PC-9 (cell line): ENCODE measurements at places on chromosomes 3 and 15. TPM values are rescaled to one million over a fixed set of nuclear protein-coding genes. Genes with fewer than 3 reads are reported as not detected.

A4GNT gene
- not detected in 2 replicates for total RNA-seq

CHRM5 gene
- not detected in 2 replicates for total RNA-seq

CPEB1 gene
- not detected in 2 replicates for total RNA-seq

FES gene
- 2.1 and 3.8 TPM in 2 replicates for total RNA-seq

DUOXA2 gene
- total RNA-seq, result not detected in 2 replicates

ATP13A4 gene
- 0.22 TPM in 1 of 2 replicates, not detected in the other for total RNA-seq

ZNF860 gene
- 2.6 and 5.3 TPM in 2 replicates for total RNA-seq

OR5K2 gene
- total RNA-seq, result not detected in 2 replicates

WDR49 gene
- total RNA-seq, result 0.28 TPM in 1 of 2 replicates, not detected in the other

CLDN11 gene
- 1.4 and 1.9 TPM in 2 replicates for total RNA-seq

RUBCN gene
- total RNA-seq, result 34.2 and 41.1 TPM in 2 replicates

SCG3 gene
- not detected in 2 replicates for total RNA-seq

NME9 gene
- 1.3 TPM in 1 of 2 replicates, not detected in the other for total RNA-seq

- H3K4me3 ChIP-seq, result no peak overlapping the region
- no peak for DNase-seq
- H3K27ac ChIP-seq, result no peak overlapping the region
- no peaks in the 10 kb centered on the region for H3K36me3 ChIP-seq
These were observed 96.0 kb downstream of the RPLP1 start for GRCh38 chr15:69548395-69549180.

DNA sequence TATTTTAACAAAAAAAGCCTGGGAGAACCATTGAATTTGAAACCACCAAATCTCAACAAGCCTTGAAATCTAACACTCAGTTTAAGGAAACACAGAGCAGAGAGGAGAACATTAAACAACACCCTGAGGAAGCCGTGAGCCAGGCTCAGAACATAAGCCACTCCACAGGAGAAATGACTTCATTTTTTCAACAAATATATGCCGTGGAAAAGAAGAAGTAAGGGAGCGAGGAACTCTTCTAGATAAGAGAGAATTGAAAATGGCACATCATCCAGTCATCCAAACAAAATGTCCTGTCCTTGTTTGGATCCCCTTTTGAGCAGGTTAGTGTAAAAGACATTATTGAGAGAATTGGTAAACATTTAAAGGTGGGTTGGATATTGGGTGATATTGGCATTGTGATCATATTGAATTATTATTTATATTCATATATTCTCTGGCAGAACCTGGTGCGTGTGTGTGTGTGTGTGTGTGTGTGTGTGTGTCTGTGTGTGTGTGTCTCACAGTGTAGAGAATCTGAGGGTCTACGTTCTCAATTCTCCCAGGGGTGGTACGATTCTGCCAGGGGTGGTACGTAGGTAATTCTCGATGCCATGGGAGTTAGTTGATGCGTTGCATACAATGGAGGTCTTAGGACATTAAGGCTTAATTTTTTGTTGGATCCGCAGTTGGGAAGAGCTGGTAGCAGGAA lies 94.4 kb downstream of the ST6GAL1 start:
- H3K27me3 ChIP-seq, result no peaks in the 10 kb centered on the region
- no peak for DNase-seq
- no peak overlapping the region for H3K4me3 ChIP-seq
- H3K36me3 ChIP-seq, result no peaks in the 10 kb centered on the region

DNA sequence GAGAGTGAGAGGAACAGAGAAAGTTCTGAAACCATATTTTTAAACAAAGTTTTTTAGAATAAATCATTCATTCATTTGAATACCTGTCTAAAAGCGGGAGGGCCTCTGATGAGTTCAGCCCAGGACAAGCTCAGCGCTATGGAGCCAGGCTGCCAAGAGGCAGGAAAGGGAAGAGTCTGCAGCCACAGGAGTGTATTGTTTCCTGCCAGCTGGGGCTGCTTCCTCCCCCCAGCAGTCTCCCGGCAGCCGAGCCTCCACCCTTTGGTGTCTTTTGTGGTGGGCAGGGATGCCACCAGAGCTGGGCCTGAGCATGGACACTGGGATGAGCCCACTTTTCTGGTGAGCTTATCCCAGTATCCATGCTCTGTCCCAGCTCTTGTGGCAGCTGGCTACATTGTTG lies 199.5 kb upstream of the TPRG1 start:
- H3K4me3 ChIP-seq, result no peak overlapping the region
- H3K36me3 ChIP-seq, result no peaks in the 10 kb centered on the region
- H3K27me3 ChIP-seq, result no peaks in the 10 kb centered on the region
- H3K27ac ChIP-seq, result no peak overlapping the region
- no peak for DNase-seq

DNA sequence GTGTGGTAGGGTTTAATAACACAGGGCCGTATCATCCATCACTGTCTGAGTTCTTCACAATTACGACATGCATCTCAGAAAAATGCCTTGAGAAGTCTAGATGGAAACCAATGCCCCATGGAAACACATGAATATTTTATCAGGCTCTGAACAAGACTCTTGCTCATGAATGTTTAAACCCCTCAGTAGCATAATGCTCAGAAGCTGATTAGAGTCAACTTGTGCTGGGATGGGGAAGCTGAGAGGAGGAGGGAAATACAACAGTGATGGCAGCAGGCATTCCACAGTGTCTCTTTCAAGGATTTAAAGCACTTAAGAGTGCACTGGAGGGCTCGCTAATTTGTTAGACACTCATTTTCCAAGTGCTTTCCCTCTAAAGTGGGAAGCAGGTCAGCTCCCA lies 3.8 kb downstream of the GPR156 start:
- 0 out of 2 replicates have a peak, but pooled peaks cover 4% of the 10 kb centered on the region for H3K4me1 ChIP-seq
- no peak overlapping the region for H3K4me3 ChIP-seq
- peaks cover 4% of the 10 kb centered on the region; the same call in 1 of the 2 replicates for H3K27me3 ChIP-seq
- no peak overlapping the region for H3K27ac ChIP-seq
- H3K36me3 ChIP-seq, result no peaks in the 10 kb centered on the region

GRCh38 chr3:18657858-18658820 lies 233.0 kb upstream of the SATB1 start:
- no peak for DNase-seq
- H3K4me1 ChIP-seq, result peaks cover 22% of the 10 kb centered on the region
- no peaks in the 10 kb centered on the region for H3K36me3 ChIP-seq
- no peak overlapping the region for H3K4me3 ChIP-seq

GRCh38 chr3:64224826-64225610 lies at the start of gene PRICKLE2:
Gene PRICKLE2 (minus strand): TSS chr3:64225466. CDS start chr3:64198927, 26,539 bp downstream.
- no peak within 1 kb of the TSS for H3K4me3 ChIP-seq
- no peaks in the 10 kb centered on the region for H3K4me1 ChIP-seq
- no peaks in the 10 kb centered on the region for H3K27me3 ChIP-seq
- H3K27ac ChIP-seq, result no peak within 1 kb of the TSS

DNA sequence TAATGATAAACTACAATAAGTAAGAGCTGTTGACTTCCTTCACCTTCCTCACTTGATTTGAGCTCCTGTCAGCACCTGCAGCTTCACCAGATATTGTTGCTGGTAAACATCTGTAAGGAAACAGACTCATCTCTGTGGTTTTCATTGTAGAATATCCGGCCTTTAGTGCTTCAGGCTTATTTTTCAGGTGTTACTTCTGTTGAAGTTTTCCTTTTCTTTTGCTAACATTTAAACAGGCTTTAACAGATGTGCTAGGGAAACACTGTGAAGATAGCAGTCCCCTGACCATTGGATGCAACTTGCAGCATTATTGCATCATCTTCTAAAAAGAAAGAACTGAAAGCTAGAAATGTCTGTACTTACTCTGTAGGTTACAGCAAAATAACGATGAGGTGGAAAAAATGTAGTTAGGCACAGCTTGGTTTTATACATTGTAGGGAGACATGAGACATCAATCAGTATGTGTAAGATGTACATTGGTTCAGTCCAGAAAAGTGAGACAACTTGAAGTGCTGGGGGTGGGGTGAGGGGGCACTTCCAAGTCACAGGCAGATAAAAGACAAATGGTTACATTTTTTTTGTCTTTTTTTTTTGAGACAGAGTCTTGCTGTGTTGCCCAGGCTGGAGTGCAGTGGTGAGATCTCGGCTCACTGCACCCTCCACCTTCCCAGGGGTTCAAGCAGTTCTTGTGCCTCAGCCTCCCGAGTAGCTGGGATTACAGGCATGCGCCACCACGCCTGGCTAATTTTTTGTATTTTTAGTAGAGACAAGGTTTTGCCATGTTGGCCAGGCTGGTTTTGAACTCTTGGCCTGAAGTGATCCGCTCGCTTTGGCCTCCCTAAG lies 10.2 kb downstream of the EDEM1 start:
- H3K36me3 ChIP-seq, result peaks cover 7% of the 10 kb centered on the region; the same call in 1 of the 2 replicates
- peak overlapping the region; percentile 46; the same call in 1 of the 2 replicates for H3K4me3 ChIP-seq

DNA sequence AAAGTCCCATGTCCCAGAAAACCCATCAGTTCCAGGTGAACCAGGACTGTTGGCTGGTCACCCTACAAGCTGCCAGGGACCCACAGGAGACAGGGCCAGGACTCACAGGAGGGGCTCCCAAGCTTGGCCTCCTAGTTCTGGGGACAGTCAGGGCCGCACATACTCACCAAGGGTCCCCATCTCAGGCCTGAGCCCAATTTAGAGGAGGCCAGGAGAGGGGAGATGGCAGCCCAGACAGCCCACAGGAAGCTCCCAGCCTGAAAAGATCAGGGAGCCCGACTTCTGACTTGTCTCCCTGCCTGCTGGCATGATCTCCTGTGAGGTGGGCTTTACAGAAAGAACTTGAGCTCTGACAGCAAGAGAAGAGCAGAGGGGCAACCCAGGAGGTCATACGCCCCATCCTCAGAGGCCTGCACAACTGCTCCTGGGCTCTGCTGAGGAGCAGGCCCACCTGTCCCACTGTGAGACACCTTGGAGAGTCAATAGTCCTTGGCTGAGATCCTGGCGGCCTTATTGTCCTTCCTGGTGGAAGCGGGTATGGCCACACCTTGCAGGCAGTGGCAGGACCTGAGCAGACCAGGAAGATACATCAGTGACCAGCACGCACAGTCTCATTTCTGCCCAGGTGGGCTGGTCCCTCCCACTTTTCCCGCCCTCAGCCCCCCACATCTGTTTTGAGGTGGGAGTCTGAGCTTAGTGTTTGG lies 2.5 kb upstream of the ISLR start:
- no peak overlapping the region for H3K27ac ChIP-seq
- H3K4me3 ChIP-seq, result no peak overlapping the region
- H3K36me3 ChIP-seq, result no peaks in the 10 kb centered on the region

- H3K4me3 ChIP-seq, result no peak overlapping the region
- H3K27me3 ChIP-seq, result no peaks in the 10 kb centered on the region
- no peaks in the 10 kb centered on the region for H3K4me1 ChIP-seq
- no peak overlapping the region for H3K27ac ChIP-seq
These were observed 9.6 kb upstream of the SMARCC1 start for GRCh38 chr3:47791193-47791855.

- peaks cover 22% of the 10 kb centered on the region; the same call in 1 of the 2 replicates for H3K27me3 ChIP-seq
- H3K4me3 ChIP-seq, result no peak overlapping the region
- no peaks in the 10 kb centered on the region for H3K36me3 ChIP-seq
- DNase-seq, result no peak
- no peak overlapping the region for H3K27ac ChIP-seq
- H3K4me1 ChIP-seq, result no peaks in the 10 kb centered on the region
These were observed 1.2 kb downstream of the FAM3D start for GRCh38 chr3:58665405-58665804.

- no peak overlapping the region for H3K27ac ChIP-seq
- DNase-seq, result no peak
- H3K27me3 ChIP-seq, result no peaks in the 10 kb centered on the region
These were observed 23.0 kb downstream of the UBP1 start for GRCh38 chr3:33417066-33417673.

GRCh38 chr3:27216955-27217552 lies 152.1 kb downstream of the NEK10 start:
- H3K36me3 ChIP-seq, result no peaks in the 10 kb centered on the region
- no peaks in the 10 kb centered on the region for H3K27me3 ChIP-seq
- H3K27ac ChIP-seq, result no peak overlapping the region
- H3K4me1 ChIP-seq, result peaks cover 32% of the 10 kb centered on the region

DNA sequence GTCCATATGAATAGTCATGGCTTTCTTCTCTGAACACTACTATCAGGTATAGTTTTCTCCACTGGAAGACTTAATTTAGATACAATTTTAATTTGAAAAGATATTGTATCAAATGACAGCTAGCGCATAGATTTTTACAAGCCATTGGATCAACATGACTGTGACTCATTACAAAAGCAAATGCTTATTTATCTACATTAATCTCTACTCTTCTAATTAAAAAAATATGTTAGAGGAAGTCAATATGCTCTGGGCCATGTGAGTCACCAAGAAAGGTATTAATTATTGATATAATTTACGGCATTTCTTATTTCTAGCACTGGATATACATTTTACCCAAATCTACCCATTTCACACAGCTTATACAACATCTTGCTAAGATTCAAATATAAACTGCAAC lies 800.3 kb upstream of the GBE1 start:
- H3K27ac ChIP-seq, result no peak overlapping the region
- no peak overlapping the region for H3K4me3 ChIP-seq
- no peaks in the 10 kb centered on the region for H3K27me3 ChIP-seq
- H3K36me3 ChIP-seq, result no peaks in the 10 kb centered on the region
- no peak for DNase-seq

- no peaks in the 10 kb centered on the region for H3K27me3 ChIP-seq
- H3K27ac ChIP-seq, result no peak overlapping the region
- peaks cover 3% of the 10 kb centered on the region; the same call in 1 of the 2 replicates for H3K36me3 ChIP-seq
- peak; percentile 94 for DNase-seq
- peaks cover 36% of the 10 kb centered on the region for H3K4me1 ChIP-seq
These were observed 218 bp upstream of the MAPKAPK3 start for GRCh38 chr3:50616770-50617095.

GRCh38 chr3:52001443-52001974 lies 5.8 kb upstream of the RPL29 start:
- no peaks in the 10 kb centered on the region for H3K36me3 ChIP-seq
- DNase-seq, result no peak
- H3K27me3 ChIP-seq, result no peaks in the 10 kb centered on the region
- no peak overlapping the region for H3K27ac ChIP-seq
- H3K4me1 ChIP-seq, result peaks cover 13% of the 10 kb centered on the region

- H3K36me3 ChIP-seq, result no peaks in the 10 kb centered on the region
- DNase-seq, result no peak
- no peaks in the 10 kb centered on the region for H3K4me1 ChIP-seq
- no peaks in the 10 kb centered on the region for H3K27me3 ChIP-seq
- no peak overlapping the region for H3K27ac ChIP-seq
These were observed 761.4 kb downstream of the NAALADL2 start for GRCh38 chr3:175620532-175620931.

DNA sequence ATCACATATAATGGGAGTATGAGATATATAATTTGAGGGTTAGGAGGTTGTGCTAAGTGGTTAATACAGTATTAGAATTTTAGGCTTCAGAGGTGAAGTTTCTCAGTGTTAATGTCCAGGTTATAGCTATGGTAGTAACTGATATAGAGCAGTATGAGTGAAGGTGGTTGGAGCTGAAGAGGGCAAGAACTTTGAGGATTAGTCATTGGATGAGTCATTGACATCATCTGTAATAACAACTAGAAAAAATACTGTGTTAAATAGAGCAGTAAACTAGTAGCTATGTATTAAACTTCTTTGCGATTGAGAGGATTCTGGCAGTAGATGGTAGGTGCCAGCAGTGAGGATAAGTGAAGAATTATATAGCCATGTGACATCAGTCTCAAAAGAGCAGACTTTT lies 47.5 kb upstream of the EIF3J start:
- DNase-seq, result no peak
- H3K4me3 ChIP-seq, result no peak overlapping the region
- H3K36me3 ChIP-seq, result no peaks in the 10 kb centered on the region

- no peaks in the 10 kb centered on the region for H3K36me3 ChIP-seq
- H3K4me1 ChIP-seq, result no peaks in the 10 kb centered on the region
- no peaks in the 10 kb centered on the region for H3K27me3 ChIP-seq
- no peak overlapping the region for H3K27ac ChIP-seq
- H3K4me3 ChIP-seq, result no peak overlapping the region
These were observed 499.0 kb upstream of the UBE2E2 start for GRCh38 chr3:22704166-22704565.

- no peak overlapping the region for H3K27ac ChIP-seq
- no peaks in the 10 kb centered on the region for H3K27me3 ChIP-seq
- peaks cover 21% of the 10 kb centered on the region; the same call in 1 of the 2 replicates for H3K36me3 ChIP-seq
- H3K4me1 ChIP-seq, result no peaks in the 10 kb centered on the region
- no peak overlapping the region for H3K4me3 ChIP-seq
These were observed 31.2 kb downstream of the SLC25A36 start for GRCh38 chr3:140972833-140973232.
